IPS DF 19.7 (cell line): ENCODE measurements at places on chromosomes 3 and 15.

DNA sequence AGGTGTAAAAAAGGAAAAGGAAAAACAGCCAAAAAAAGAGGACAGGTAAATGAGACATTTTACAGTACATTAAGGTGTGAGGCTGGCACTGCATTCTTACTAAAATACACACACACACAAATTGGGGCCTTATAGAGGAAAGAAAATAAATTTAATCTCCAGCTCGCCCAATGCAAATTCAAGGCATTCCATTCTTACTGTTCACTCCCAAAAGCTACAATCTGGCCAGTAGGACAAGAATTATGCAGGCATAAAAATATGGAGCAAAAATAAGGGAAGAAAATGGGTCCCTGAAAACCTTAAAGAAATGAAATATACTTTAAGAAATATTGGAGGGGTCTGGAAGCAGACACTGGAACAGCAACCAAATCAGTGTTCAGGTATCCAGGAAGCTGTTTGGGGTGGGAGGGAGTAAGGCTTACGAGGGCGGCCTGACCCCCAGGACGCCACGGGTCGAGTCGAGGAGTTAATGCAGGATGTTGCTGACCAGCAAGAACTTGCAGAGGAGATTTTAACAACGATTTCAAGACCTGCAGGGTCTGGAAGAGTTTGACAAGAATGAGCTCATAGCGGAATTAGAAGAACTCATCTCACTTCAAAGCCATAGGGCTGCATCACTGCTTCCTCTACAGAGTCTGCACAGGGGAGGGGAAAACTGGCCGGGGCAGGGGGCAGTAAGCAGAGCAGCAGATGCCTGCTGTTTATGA lies 245.5 kb downstream of the TBL1XR1 start:
- no peak for DNase-seq

- no peak for DNase-seq
Measured at GRCh38 chr15:25682340-25682739, 180.8 kb downstream of the ATP10A start.

DNA sequence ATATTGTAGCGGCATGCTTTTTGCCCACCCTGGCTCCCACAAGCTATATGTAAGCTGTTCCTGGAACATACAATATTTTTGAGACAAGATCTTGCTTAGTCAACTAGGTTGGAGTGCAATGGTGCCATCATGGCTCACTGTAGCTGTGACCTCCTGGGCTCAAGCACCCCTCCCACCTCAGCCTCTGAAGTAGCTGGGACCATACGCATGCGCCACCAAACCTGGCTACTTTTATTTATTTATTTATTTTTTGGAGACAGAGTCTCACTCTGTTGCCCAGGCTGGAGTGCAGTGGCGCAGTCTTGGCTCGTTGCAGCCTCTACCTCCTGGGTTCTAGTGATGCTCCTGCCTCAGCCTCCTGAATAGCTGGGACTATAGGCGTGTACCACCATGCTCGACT lies 6.7 kb upstream of the SQOR start:
- no peak for DNase-seq

DNA sequence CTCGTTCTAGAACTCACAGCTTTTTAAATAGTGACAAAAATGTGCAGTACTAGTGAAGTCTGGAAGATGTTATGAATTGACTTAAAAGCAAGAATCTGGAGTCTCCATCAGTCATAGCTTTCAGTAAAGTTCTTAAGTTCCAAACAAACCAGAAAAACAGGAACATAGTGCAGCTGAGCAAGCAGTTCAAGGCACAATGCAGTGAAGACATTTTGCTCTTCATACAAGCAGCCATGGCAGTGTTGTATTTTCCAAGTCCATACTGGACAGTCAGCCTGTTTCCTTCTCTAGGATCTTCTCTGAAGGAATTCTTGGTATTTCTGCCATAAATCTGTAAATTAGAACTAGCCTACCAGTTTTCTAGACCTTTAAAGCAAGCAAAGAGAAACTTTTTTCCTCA lies 90.5 kb downstream of the LRRC28 start:
- no peak for DNase-seq

DNA sequence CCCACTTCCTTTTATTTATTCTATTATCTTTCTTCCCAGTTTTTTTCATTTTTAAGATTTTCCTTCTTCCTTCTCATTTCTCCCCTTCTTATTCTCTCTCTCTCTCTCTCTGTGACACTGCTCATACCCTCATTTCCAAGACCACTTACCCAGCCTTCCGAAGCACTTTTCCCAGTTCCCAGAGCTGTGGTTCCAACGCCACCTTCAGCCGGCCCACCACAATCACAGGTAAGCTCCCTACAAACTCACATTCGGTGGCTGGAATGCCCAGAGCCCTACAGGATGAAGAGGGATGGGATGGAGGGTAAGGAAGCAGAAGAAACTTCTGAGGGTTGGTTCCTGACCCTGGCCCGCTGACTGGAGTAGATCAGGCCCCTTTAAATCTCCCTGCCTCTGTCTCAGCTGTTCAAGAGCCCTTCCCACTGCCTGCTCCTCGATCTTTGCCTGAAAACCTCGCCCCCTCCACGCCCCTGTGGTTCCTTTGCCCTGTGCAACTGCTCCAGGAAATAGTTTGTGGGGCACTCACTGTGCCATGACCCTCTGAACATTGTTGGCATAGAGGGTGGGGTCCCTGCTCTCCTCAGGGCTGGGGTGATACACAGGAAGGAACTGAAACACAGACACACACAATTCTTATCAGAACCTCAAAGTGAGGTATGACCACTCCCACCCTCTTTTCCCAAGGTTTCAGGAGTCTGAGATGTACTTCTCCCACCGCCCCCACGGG lies 4.8 kb downstream of the LPCAT4 start:
- no peak for DNase-seq

- no peak for DNase-seq
Measured at GRCh38 chr3:26614006-26614685, 8.4 kb upstream of the LRRC3B start.

DNA sequence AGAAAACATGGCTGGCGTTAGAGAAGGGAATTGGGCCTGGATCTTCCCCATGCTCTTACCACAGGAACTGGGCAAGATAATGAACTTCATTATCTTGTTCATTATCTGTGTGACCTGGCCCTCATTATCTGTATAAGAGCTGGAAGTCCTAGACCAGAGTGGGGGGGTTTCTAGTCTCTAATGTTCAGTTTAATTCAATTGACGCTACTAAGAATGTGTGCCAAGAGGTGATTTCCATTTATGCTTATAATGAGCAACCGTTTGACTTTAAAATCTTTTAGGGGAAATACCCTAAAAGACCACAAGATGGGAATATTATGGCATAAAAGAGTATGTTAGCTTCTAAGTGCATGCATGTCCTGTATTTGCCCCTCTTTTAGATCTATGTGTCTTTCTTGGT lies 59.1 kb upstream of the CSTA start:
- no peak for DNase-seq

- DNase-seq = no peak
Measured at GRCh38 chr3:24764236-24764915, 269.7 kb upstream of the THRB start.

DNA sequence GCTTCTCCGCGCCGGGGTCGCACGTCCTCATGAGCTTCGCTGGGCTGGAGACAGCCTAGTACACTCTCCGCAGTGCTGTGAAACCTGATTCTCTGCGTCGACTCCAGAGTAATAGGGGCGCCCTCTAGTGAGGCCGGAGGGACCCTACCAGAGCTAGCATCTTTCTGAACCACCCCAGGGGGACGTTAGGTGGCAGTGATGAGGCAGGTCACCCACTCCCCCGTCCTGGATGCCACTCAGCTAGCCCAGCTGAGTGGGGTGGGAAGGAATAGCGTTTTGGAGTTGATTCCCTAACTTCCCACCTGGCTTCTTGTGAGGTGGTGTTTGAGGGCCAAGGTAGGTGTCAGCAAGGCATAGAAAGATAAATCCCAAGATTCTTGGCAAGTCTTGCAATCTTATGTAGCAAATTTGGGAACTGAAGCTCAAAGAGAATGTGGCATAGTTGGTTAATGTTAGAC lies 4.0 kb downstream of the DUOXA2 start:
- DNase-seq = peak; percentile 78

DNA sequence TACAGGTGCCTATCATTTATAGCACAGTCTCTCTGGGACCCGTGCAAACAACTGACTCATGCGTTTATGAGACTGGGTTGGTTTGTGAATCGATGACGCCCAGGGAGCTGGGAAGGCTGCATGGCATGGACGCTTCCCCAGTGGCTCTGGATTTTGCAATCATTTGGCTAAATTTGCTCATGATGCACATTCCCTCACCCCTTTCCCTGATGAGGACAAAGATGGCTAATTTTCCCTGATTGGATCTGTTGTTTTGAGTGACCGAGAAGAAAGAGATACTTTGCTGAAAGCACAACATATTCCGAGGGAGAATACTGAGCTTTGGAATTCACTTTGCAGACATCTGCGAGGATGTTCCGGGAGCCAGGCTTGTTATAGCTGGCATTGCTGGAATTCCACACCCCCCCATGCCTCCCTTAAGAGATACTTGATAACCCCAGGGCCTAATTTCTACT lies 51.1 kb downstream of the CGNL1 start:
- peak; percentile 60 for DNase-seq

- DNase-seq = no peak
Measured at GRCh38 chr15:40538976-40539375, 25.9 kb downstream of the CCDC32 start.

- no peak for DNase-seq
Measured at GRCh38 chr3:141276398-141276797, 44.8 kb downstream of the PXYLP1 start.

GRCh38 chr3:26307192-26307591 lies 315.4 kb upstream of the LRRC3B start:
- no peak for DNase-seq

GRCh38 chr3:113585720-113586119 lies 53.4 kb downstream of the SIDT1 start:
- no peak for DNase-seq

- no peak for DNase-seq
Measured at GRCh38 chr3:149411583-149411982, 34.1 kb upstream of the TM4SF1 start.

DNA sequence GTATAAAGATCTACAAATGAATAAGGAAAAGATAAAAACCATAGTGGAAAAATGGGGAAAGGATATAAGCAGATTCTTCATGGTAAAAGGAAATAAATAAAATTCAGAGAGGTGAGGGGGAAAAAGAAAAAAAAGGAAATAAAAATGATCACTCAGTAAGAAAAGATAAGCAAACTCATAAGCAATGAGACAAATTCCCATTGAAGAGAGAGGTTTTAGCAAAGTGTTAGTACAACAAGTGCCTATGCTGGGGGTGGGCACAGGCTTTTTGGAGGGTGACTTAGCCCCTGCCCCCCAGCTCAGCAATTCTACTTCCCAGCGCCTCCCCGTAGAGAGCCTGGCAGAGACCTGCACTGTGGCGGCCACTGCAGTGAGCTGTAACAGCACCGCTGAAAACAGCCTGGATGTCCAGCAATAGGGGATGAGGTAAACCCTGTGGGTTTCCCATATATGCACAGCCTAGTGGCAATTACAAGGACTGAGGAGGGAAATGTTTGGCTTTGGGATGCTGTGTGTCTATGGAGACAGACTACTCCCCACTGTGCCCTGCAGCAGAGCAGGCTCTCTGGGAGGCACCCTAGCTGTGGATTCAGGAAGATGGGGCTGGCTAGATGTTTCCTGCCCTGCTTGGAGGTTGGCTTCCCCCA lies 23.7 kb upstream of the SFMBT1 start:
- DNase-seq = no peak
